ENCODE measurements at places on chromosomes 4 and X.

DNA sequence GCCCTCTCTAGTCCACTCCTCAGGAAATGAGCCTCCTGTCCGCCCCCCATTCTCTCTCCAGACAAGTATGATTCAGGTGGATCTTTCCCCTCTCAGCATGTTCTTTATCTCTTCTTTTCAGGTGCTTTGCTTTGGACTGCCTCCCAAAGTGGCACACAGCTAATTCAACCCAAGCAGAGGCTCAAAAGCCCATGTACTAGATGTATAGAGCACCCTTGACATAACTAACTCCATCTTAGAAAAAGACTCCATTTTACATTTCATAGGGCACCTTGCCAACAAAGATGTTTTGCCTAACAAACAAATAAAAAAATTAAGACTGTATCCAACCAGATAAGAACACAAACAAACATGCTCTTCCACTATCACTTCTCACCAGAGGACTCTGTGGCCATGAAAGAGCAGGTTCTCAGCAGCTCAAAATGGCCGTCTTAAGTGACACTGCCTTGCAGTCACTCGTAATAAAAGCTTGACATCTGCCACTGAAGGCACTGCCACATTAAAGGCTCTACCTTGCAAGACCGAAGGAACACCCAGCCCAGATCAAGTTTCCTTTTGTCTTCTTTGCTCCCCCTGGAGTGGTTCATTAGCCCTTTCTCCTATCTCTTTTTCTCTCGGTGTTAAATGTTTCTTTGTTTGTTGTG lies 84.9 kb upstream of the TAB3 start:
- no peak for DNase-seq

- DNase-seq = no peak
Observed at GRCh38 chrX:124117325-124117724, 155.8 kb downstream of the STAG2 start.

DNA sequence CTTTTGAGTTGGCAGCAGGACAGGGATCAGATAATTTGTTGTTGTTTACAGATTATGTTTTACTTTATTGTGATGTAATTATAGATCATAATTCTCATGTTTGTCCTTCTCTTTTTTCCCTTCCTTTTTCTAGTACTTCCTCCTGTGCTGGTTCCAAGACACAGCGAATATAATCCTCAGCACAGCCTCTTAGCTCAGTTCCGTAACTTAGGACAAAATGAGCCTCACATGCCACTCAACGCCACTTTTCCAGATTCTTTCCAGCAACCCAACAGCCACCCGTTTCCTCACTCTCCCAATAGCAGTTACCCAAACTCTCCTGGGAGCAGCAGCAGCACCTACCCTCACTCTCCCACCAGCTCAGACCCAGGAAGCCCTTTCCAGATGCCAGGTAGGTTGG lies 58.0 kb downstream of the SMAD1 start:
- DNase-seq = no peak

DNA sequence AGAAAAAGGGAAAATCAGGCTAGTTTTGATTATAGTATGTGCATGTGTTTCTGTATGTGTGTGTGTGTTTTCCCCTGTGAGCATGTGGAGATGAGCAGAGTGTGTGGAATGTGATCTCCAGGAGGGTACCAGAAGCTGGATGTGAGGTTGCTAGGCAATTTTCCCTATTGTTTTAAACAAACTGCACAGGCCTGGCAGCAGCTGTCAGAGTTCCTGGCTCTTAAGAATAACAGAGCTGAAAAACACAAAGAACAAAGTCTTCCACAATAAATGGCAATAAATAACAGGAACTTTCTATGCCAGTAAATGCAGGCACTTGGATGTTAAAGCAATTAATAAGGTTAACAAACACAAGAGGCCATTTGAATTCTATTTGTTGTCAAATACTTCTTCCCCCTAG lies 344.6 kb upstream of the CTSO start:
- DNase-seq = no peak

- no peak for DNase-seq
Observed at GRCh38 chrX:37437160-37437559, 88.0 kb downstream of the PRRG1 start.

- no peak for DNase-seq
Observed at GRCh38 chr4:142435599-142436235, 410.4 kb downstream of the INPP4B start.

DNA sequence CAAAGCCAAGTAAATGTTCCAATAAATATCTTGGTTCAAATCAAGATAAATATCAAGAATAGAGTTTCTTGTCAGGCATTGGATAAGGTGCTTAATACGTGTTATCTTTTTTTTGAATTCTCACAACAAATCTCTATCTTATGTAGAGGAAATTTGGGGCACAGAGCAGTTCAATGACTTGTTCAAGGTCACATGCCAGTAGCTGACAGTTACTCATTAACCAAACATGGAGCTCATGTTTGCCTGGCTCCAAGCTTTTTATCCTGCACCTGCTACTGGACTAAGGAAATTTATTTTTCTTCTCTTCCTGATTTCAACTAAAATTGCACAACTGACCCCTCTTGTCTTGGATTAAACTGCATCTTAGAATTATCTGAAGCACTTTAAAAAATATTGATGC lies 76.3 kb downstream of the ATP10D start:
- no peak for DNase-seq

GRCh38 chr4:87428979-87429378 lies 6.6 kb downstream of the NUDT9 start:
- DNase-seq = no peak

GRCh38 chr4:17962171-17962570 lies 59.4 kb downstream of the LCORL start:
- DNase-seq = no peak

DNA sequence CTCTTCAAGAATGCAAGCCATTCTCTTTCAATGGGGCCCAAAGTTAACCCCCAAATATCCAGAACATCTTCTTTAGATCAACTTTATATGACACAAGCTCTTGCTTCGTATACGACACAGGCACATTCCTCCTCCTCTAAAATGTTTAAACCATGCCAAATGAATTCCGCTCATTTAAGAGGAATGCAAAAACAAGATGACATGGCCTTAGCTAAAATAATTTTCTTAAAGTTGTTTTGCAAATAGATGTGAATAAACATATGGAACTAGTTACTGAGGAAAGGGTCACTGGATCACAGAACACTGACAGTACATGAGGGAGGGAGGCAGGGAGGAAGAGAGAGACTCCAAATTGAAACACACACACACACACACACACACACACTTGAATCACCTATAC lies 97.4 kb downstream of the RASL11B start:
- no peak for DNase-seq

GRCh38 chr4:185101354-185101890 lies 41.6 kb upstream of the SLC25A4 start:
- no peak for DNase-seq

DNA sequence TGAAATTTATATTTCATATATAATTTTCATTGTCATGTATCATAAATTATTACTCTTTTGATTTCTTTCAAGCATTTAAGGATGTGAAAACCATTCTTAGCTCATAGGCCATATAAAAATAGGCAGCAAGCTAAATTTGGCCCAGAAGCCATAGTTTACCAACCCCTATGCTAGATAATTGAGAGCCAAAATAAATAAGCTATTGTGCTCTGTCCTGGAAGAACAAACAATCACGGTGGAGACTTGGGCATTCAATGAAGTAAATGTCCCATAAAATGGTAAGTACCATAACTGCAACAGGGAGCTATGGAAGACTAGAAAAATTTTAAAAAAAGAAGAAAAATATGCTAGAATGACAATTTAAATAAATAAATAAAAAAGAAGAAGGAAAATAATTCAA lies 60.9 kb upstream of the PACRGL start:
- no peak for DNase-seq

DNA sequence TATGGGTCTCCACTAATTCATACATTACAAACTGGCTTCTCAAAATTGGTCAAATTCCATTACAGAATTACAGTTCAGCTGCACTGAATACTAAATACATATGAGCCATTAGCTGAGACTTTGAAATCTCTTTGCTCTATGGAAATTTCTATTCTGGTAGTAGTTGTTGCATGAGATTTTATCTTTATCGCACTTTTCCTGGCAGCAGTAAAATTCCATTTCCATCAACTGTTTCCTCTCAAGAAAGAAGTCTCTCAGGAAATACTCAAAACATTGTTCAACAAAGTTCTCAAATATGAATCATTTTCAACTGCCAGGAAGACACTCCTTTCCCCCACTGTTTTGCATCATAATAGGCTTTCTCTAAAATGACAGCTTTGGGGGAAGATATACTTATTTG lies 51.3 kb downstream of the ATP11C start:
- no peak for DNase-seq

DNA sequence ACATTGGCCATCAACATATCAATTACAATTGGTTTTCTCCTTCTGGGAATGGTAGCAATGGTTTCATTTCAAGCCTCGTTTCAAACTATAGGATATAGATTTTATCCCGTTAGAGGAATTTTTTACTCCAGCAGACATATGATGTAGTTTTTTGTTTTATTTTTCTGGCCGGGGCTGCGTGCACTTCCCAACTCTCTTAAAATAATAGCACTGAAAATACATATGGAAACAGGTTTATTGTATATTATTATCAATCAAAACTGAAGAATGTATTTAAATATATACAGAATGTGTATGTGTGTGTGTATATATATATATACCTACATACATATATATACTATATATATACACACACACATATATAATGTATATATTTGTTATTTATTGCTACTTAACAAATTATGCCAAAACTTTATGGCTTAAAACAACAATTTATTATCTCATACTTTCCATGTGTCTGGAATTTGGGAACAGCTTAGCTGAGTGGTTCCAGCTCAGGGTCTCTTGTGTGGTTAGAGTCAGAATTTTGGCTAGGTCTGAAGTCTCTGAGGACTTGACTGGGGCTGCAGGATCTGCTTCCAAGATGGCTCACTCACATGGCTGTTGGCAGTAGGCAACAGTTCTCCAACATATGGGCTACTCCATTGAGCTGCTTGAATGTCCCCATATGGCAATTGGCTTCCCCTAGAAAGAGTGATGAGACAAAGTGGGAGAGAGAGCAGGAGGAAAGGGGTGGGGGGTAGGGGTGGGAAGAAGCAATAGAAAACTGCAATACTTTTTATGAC lies 314.1 kb downstream of the PPP1R2C start:
- DNase-seq = no peak

- no peak for DNase-seq
Observed at GRCh38 chr4:153419673-153420278, 46.4 kb upstream of the TMEM131L start.

DNA sequence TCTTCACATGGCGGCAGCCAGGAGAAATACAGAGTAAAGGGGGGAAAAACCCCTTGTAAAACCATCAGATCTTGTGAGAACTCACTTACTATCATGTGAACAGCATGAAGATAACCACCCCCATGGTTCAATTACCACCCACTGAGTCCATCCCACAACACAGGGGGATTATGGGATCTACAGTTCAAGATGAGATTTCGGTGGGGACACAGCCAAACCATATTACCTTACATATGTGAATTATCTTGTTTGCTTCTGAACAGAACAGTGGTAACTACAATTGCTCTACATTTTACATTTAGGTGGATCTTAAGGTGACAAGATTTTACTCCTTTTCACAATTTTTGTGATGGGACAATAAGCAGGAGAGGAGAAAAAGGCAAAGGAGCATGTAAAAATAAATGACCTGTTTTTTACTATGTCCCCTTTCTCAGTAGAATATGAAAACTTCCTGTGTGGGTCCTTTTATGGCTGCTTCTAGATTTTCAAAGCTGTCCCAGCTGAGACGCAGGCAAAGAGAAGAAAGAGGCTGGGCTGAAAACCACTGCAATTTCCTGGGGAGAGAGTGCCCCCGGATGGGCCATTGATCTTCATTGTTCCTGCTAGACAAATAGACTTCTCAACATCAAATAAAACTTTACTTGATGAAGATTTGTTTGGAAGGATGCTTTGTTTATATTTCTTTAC lies 45.9 kb upstream of the PGM2 start:
- no peak for DNase-seq

DNA sequence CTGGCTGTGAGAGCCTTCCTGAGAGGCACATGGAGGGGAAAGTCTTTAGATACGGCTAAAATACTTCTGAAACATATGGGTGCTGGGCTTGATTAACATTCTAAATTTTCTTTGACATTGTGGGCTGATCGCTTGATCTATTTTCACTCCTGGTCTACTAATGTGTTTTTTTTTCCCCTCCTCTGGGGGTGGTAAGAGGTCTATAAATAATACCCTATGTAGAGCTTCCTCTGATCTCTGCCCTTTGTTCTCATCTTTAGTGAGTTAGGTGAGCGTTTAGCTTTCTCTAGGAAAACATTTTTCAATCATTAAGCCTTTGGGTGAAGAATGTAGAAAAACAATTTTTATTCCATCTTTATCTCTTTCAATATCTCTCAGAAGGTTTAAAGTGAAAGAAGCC lies 9.8 kb downstream of the SLC4A4 start:
- DNase-seq = no peak

GRCh38 chr4:105543346-105543745 lies 9.1 kb upstream of the ARHGEF38 start:
- no peak for DNase-seq

DNA sequence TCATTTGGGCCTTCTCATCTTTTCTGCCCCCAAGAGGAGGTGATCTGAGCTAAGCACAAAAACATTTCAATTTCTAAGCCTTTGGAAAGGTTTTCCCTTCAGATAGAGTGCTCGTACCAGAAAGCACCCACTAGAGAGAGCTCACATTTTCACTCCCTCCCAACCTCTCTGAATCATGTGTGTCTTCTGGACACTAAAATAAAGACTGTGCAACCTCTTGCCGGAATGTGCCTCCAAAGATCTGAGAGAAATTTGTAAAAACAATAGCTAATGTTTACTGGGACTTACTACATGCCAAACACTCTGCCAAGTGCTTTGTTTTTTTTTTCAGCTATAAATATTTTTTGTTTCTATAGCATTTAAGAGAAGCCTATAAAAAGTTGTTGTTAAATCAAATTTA lies 120.6 kb upstream of the LNX1 start:
- no peak for DNase-seq

DNA sequence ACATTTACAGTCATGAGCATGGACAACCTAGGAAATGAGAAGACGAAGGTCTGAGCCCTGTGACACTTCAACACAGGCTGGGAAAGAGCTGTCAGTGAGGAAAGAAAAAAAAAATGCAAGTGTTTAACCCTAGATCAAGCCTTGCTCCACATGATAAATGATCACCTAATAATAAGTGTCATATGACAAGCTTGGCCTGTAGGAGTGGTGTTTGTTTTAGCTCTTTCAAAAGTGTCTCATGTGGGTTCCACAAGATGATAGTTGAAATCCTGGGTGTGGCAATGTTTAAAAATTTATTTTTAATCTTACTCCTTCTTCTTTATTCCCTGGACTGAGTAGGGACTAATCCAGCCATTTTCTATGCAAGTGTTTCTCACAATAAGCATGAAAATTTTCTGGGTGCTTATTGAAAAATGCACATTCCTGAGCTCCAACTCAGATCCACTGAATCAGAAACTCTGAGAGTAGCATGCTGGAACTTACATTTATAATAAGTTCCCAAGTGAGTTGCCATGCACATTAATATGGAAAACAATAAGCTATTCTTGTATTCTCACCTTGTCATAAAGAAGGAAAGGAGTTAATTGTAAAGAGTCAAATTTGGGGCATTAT lies 138.3 kb downstream of the AREG start:
- DNase-seq = no peak

All from stimulated activated CD4-positive, alpha-beta T cell treated with anti-CD3 and anti-CD28 coated beads, Interleukin-12 subunit alpha, Interleukin-12 subunit beta, amount 100 ng/mL, for 24 hours (primary cell).